ENCODE measurements at places on chromosomes 3 and 15.

GRCh38 chr3:177441813-177442646 is 244.7 kb upstream of the TBL1XR1 start:
- DNase-seq, result no peak

DNA sequence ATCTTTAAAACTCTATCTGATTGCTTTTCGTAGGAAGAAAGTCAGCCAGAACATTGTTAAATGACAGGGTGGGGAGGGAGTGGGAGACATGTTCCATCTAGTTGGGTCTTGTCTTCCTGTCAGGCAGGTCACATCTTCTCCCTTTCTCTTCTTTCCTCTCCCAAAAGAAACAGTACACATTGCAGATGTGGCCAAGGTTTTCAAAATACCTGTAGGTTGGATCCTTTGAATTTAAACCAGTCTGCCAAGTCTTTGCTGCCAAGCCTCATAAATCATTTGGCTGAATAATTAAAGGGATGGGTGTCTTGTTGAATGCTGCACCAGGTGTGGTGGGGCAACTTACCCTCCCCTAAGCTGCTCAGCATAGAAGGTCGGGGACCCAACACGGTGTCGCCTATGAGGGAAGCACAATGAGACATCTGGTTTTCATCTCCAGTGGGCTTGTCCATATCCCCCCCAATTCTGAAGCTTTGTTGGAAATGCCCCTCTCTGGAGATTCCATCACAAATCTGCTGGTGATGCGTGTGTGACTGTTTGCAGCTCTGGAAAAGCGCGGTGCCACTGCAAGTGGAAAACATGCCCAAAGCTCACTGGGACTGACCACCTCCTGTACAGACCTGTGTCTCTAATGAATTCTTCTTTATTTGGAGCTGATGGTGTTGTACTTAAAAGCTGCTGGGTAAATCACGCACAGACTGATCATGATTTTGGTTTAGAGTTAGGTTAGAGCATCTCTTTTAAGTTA is 112.6 kb downstream of the FILIP1L start:
- no peak for DNase-seq

- DNase-seq, result no peak
These were observed 19.5 kb downstream of the TBL1XR1 start for GRCh38 chr3:177177749-177178221.

GRCh38 chr3:89426060-89426459 is 318.6 kb downstream of the EPHA3 start:
- no peak for DNase-seq

GRCh38 chr3:25412269-25412668 is 15.8 kb upstream of the RARB start:
- no peak for DNase-seq

GRCh38 chr3:184144505-184144904 is 9.3 kb downstream of the EIF2B5 start:
- DNase-seq, result no peak

GRCh38 chr3:138114431-138114918 is 933 bp downstream of the DZIP1L start:
- DNase-seq, result no peak

- no peak for DNase-seq
These were observed 192.3 kb downstream of the STAG1 start for GRCh38 chr3:136559896-136560295.

DNA sequence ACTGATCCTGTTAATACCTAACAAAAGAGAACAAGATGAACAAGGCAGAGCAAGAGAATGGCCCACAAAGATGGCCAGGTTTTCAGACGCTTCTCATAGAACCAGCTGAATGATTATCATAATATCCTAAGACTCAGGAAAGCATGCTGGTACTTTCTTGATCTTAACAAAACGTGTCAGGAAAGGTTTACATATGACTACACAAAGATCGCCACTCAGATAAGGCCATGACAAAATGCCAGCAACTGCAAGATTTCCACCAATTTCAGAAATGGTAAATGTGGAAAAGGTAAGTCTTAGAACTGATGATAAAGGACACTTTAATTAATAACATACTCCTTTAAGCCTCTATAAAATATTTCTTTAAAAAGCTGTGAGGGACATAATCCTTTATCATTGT is 108.8 kb downstream of the DLG1 start:
- DNase-seq, result no peak

GRCh38 chr15:94749811-94750617 is 518.7 kb downstream of the MCTP2 start:
- DNase-seq, result no peak

GRCh38 chr3:130354430-130354829 is 9.0 kb downstream of the COL6A5 start:
- no peak for DNase-seq

Data from NCI-H187 treated with DMSO at 0.1 percent for 48 hours (cell line).